ENCODE measurements at places on chromosomes 4 and X.

- DNase-seq, result no peak
These were observed 76.2 kb upstream of the SCOC start for GRCh38 chr4:140297221-140297570.

- no peak for DNase-seq
These were observed 331.9 kb upstream of the NR3C2 start for GRCh38 chr4:148774134-148774533.

- no peak for DNase-seq
These were observed 75.5 kb upstream of the SLC39A8 start for GRCh38 chr4:102420563-102421398.

GRCh38 chrX:142204522-142205433 lies at the start of gene MAGEC2:
Gene MAGEC2 (minus strand): TSS chrX:142205290. CDS start chrX:142203987, 1,303 bp downstream.
- no peak for DNase-seq

DNA sequence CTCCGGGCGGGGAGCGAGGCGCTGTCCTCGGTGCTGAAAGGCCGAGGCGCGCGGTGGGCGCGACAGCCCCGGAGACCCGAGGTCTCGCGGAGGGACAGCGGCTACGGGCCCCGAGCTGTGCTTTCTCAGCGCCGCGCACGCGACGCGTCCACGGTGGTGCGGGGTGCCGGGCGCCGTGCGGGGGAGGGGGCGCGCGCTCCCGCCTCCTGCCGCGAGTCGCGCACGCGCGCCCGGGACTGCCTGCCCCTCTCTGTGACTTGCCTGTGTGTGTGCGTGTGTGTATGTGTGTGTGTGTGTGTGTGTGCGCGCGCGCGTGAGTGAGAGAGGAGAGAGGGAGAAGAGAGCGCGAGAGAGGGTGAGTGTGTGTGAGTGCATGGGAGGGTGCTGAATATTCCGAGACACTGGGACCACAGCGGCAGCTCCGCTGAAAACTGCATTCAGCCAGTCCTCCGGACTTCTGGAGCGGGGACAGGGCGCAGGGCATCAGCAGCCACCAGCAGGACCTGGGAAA lies at the start of gene GRIA2:
Gene GRIA2, plus strand, starts transcription at position 358 of the 511 bp plus-strand sequence. CDS start 315 bp downstream, outside the sequence.
- peak; percentile 68 for DNase-seq

- no peak for DNase-seq
These were observed 27.9 kb downstream of the TRIM61 start for GRCh38 chr4:164949448-164950143.

GRCh38 chr4:59537246-59537886 lies 1662.8 kb upstream of the ADGRL3 start:
- no peak for DNase-seq

GRCh38 chr4:72377491-72378194 lies 191.4 kb downstream of the ADAMTS3 start:
- DNase-seq, result no peak

DNA sequence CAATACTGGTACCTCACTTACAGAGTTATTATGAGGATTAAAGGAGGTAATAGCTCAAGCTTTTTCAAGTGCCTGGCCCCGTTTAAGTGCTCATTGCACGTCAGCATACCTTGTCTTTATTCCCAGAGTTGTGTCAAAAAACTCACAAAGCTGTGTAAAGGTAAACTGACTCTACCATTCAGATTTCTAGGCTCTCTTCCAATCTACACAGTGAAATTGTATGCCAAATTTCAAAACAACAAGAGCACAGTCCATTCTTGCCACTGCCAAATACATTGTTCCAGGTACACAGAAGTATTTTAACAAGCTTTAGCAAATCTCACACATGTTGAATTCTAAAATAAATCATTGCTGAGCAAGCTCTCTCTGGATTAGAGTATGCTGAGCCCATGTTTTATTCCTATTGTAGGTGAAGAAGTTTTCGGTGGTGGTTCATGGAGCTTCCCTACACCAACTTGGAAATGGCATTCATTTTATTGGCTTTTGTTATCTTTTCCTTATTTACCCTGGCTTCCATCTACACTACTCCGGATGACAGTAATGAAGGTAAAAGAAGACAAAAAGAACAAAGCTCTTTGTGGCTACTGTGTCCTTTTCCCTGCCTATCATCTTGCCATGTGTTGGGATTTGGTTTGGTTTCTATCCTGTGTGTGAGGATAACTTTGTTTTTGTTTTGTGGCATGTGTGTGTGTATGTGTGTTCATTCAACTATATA lies 16.2 kb downstream of the SMIM31 start:
- no peak for DNase-seq

DNA sequence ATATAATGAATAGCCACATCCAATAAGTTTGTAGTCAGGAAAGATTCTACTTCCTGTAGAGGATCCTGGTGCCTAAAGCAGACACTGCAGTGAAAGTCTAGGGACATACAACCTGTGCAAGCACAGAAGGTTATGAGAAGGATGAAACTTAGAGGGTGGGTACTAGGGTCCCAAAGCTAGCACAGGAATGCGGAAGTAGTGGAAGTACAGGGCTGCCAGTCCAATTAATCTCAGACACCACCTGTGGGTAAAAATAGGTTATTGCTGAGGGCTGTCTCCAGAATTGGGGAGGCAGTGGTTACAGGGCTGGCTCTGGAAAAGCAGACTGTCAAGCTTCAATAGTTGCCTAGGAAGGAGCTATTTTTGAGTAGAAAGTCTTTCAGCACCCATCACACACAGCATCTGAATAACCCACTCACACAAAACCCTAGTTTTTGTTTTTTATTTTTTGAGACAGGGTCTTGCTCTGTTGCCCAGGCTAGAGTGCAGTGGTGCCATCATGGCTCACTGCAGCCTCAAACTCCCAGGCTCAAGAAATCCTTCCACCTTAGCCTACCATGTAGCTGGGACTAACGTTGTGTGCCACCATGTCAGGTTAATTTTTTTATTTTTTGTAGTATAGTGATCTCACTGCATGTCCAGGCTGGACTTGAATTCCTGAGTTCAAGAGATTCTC lies 50.8 kb upstream of the ELF2 start:
- DNase-seq, result no peak

GRCh38 chr4:111792632-111793031 lies 352.6 kb upstream of the FAM241A start:
- no peak for DNase-seq

DNA sequence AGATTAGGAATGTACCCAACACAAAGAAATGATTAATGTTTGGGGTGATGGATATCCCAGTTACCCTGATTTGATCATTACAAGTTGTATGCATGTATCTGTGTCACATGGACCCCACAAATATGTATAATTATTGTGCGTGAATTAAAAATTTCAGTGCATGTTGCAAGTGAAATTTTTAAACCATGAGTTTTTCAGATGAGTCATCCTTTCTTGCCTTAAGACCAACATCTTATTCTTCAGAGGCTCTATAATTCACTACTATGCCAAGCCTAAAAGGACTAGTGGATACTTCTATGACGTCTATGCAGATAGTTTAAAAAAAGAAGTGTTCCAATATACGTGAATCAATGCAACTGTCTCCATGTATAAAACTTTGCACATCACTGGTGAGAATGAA lies 113.0 kb upstream of the SH3RF1 start:
- no peak for DNase-seq

- peak; percentile 72 for DNase-seq
These were observed 139.5 kb downstream of the TBL1X start for GRCh38 chrX:9604111-9604907.

GRCh38 chr4:181959121-181959520 lies 284.1 kb upstream of the TENM3 start:
- no peak for DNase-seq

DNA sequence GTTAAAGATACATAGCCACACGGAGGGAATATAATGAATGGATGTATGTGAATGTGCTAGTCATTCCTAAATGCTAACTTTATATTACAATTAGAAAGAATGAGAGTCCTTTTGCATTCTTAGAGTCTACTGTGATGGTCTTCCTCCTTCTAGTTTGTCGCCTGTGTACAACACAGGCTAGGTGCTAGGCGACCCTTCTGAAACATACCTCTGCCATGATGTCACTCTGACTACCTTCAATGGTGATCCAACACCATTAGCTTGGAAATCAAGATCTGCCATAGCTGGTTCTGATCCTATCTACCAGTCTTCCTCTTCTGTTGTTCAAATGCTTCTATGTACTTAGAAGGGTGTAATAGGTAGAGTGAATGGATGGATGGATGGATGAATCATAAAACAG lies 151.2 kb downstream of the MGST2 start:
- DNase-seq, result no peak

DNA sequence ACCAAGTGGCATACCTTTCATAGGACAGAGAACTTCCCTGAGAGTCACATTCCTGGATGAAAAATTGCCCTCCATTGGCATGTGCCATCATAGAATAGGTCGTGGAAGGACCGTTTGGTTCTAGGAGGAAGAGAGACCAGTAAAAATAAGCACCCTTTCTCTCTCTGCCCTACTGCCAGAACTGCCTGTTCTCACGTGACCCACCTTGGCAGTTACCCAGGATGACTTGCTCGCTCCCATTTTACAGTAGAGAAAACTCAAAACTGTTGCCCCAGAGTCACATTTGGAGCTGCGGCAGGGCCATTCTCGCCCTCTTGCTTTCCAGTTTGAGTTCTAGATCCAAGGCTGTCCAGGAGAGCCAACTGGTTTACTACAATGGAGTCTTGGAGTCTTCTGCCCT lies 1.1 kb upstream of the NLGN3 start:
- DNase-seq, result peak; percentile 79
